ENCODE measurements at places on chromosomes 2 and 18. TPM values are rescaled to one million over a fixed set of nuclear protein-coding genes. Genes with fewer than 3 reads are reported as not detected.
A peak's percentile ranks its signal among the peaks of the same experiment; 100 is the strongest.

- DNase-seq = peak; percentile 67
Measured at GRCh38 chr2:19474128-19474527, 115.7 kb upstream of the OSR1 start.

- DNase-seq = peak; percentile 44
Measured at GRCh38 chr2:17934721-17935120, 56.3 kb downstream of the KCNS3 start.

ST8SIA5 gene
- total RNA-seq = 3.0 TPM

DNA sequence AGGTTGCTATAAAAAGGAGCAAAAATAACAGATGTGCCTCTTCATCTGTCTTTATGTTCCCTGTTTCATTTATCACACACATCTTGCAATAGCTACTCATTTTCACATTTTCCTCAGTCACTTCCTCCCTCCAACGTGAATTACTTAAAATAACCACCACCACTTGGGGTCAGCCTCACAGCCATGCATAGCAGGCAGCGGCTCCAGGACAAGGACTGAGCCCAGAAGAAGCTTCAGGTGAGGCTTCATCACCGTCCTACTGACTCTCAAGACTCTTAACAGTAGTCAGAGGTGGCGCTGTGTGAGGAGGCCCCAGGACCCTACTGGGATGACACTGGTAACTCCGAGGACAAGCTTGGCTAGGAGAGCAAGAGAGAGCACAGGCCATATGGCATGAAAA is 15.5 kb upstream of the ST8SIA5 start:
- no peak for DNase-seq

- peak; percentile 11 for DNase-seq
Measured at GRCh38 chr2:73451263-73451972, 65.8 kb downstream of the ALMS1 start.

CYRIA gene
- 7.6 TPM for total RNA-seq

SPEG gene
- total RNA-seq = 78.0 TPM

GRCh38 chr2:188475945-188476344 is 184.3 kb downstream of the GULP1 start:
- DNase-seq = peak; percentile 73

DNA sequence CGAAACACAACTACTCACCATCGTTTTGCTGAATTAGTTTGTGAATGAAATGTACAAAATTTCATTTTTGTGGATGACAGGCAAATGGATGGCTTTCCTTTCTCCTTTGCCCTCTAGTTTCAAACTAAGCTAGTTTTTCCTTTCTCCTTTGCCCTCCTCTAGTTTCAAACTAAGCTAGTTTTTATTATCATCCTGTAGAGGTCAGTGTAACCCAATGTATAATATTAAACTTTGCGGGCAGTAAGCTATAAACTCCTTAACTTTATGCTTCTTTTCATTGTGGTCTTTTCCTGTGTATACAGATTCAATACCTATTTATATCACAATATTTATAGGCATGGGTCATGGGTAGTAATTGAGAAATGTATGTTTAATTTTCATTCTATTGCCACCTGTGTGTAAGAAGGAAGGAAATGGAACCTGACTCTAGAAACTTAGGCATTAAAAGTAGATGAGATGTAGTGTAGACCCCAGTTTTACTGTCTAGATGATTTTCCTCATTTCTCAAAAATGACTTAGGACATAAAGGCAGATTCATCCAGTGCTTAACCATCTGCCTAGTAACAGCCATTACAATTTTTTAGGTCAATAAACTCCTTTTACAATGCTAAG is 58.1 kb downstream of the MAP3K19 start:
- DNase-seq = peak; percentile 37

Data from myocyte (in vitro differentiated cells).